Activated T-cell treated with anti-CD3 and anti-CD28 coated beads for 4 hours (primary cell): ENCODE measurements at places on chromosomes 6 and 20.
A peak's percentile ranks its signal among the peaks of the same experiment; 100 is the strongest.

DNA sequence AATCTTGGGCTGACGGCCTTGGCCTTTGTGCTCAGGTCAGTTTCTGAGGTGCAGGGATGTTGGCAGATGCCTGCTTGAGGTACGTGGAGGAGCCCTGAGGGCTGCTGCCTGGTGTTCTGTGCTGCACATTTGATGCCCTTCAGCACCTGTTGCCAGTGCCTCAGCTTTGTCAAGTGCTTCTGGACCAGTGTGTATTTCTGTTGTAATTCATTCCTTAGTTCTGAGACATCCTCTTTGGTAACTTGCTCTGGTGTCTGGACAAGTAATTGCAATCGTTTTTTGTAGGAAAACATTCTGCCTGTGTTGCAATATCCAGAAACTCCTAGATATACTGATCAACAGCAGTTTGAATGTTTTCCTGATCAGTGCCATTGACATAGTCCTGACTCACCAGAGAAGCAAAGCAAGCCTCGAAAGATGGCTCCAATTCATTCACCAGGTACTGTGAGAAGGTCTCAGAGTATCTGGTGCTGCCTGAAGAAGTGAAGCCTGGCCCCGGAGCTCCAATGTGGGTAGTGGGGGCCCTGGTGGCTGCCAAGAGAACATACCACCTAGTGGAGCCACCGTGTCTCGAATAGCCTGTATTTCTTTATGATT lies 26.7 kb downstream of the ZNF337 start:
- no peak for DNase-seq

- DNase-seq, result no peak
Measured at GRCh38 chr6:22102671-22103070, 194.2 kb downstream of the PRL start.

- DNase-seq, result no peak
Measured at GRCh38 chr6:166830185-166830890, 126.0 kb downstream of the RNASET2 start.

- DNase-seq, result no peak
Measured at GRCh38 chr20:35539756-35540212, 2.1 kb upstream of the ERGIC3 start.

- DNase-seq, result no peak
Measured at GRCh38 chr6:52642368-52642767, 28.5 kb upstream of the TMEM14A start.

DNA sequence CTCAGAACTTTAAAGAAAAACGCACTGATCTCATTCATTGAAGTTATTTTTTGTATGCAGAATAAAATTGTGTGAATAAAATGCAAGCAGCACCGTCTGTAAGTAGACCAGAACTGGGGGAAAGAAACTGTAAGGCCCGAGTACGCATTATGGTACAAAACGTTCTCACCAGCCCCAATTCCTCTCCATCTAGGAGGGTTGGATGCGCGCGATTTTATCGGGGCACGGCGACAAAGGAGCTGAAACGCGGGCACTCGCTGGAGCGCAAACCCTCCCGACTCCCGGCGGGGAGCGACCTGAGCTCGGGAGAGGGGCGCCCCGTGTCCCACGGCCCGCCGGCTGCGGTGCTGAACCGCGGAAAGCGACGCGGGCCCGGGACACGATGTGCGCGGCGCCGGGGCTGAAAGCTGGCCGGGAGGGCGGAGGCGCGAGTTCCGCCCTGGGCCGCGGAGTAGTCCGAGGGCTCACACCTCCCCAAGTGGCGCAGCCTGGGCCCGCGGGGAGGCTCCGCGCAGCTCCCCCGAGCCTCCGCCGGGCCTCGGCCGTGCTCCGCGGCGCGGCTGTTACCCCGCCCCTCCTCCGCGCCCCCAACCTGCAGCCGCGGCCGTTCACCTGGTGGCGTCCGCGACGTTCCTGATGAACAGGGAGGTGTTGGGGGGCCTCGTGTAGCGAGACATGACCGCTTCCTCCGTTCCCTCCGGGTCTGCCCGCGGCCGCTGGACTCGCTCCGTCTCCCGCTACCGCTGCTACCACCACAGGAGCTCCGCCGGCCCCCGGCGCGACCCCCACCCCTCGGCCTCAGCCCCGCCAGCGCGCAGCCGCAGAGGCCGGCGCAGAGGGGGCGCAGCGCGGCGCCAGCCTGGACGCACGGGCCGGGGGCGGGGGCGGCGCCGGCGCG lies at the start of gene SRSF12:
Gene SRSF12, minus strand, starts transcription at position 861 of the 898 bp plus-strand sequence. Its CDS starts 184 bp downstream, at position 677.
- peak; percentile 5 for DNase-seq

- no peak for DNase-seq
Measured at GRCh38 chr6:33095681-33096080, 19.9 kb downstream of the HLA-DPB1 start.

DNA sequence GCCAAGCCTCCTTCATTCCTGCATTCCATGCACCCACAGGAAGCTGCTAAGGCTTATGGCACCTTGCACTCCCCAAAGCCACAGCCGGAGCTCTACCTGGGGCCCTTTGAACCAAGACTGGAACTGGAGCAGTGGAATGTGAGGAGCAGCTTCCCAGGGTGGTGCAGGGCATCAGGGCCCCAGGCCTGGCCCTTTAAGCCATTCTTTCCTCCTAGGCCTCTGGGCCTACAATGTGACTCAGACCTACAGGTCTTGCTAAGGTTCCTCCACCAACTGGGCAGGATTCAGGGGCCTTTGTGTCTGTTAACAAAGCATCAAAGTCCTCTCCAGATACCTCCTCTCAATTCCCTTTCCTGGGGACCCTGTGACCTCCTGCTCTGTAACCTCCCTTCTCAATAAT lies 36.2 kb downstream of the SF3B5 start:
- DNase-seq, result no peak
